ENCODE measurements at places on chromosomes 2 and 18. TPM values are rescaled to one million over a fixed set of nuclear protein-coding genes. Genes with fewer than 3 reads are reported as not detected.

Gene ATP5F1A
- polyA plus RNA-seq: 690 TPM

Gene ARHGAP15
- 4.3 TPM for polyA plus RNA-seq

DNA sequence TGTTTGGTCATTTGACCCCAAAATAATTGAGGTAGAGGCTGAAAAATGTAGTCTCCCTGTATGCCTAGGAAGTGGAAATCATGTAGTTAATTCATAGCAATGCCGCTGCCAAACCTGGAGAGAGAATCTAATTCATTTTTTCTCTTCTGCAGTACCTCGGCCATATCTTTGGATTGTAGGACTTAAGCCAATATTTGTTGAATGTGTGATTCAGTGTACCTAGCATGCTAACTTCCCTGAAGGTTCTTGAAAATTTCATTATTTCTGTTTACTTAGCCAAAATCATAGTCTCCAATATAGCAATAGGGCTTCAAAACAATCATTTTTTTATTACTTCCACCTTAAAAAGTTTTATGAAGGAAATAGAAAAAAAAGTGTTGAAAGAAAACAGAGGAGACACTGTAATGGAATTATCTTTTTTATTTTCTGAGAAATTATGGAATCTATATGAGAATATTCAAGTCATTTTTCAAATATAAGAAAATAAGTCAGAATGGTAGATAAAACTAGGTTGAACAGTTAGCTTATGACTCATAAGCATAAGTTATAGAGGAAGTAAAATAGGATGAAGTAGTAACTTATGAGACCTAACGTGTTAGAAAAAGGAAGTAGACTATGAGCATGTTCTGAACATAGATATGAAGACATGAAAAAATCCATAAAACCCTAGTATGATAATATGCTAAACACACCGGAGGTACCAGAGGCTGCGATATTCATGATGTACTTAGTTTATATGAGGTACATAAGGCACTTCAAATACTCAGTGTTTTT is 35.2 kb upstream of the CDH19 start:
- DNase-seq: no peak

- no peak for DNase-seq
Measured at GRCh38 chr2:158932131-158932645, 36.3 kb upstream of the TANC1 start.

DNA sequence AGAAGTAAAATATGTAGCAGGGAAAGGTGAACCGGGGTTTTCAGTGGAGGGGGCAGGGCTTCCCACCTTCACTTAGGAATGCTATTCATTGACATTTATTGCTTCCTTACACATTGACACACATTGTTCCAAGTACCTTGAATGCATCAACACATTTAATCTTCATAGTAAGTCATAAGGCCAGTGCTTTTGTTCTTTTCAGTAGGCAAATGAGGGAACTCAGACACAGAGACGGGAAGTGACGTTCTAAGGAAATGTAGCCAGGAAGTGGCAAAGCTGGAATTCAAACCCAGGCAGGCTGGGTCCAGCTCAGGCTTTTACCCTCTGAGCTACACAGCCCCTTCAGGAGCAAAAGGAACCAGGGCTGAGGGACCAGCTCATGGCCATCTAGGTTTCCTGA is 20.7 kb downstream of the BMP10 start:
- no peak for DNase-seq

DNA sequence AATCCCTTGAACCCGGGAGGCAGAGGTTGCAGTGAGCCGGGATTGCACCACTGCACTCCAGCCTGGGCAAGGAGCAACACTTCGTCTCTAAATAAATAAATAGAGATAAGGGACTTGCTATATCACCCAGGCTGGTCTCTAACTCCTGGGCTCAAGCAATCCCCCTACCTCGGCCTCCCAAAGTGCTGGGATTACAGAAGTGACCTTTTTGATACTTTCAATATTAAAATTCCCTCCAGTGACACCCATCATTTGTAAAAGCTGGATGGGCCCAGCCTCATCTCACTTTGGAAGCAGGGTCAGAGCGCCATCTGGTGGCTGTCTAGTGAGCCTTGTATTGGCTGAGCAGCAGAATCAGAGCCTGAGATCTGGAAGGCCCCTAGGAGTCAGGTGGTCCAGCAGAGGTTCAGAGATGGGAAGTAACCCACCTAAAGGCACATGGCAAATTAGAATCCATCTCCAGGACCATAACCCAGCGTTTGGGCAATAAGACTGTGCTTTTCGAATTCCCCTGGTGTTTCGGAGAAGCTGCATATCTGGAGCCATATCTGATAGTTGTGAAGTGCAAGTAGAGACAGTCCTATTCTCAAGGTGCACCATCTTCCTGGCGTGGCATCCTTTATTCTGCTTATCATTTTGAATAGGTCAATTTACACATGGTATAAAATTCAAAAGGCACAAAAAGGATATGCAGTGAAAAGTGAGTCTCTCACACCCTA is 18.3 kb upstream of the SLC35F6 start:
- peak; percentile 73 for DNase-seq

Data from right renal pelvis (tissue), 4 donors.